ENCODE measurements at places on chromosomes 11 and 22.

GRCh38 chr22:32776802-32777201 is 24.7 kb upstream of the TIMP3 start:
- no peak for DNase-seq

DNA sequence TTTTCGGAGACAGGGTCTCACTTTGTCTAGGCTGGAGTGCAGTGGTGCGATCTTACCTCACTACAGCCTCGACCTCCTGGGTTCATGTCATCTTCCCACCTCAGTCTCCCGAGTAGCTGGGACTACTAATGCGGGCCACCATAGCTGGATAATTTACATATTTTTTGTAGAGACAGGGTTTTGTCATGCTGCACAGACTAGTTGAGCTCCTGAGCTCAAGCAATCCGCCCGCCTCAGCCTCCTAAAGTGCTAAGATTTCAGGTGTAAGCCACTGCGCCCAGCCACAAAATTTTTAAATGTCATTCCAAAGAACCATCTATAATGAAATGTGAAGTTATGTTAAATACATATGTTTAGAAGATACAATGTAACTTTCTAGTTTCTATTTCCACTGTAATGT is 4747.7 kb upstream of the OR11H1 start:
- DNase-seq: no peak

DNA sequence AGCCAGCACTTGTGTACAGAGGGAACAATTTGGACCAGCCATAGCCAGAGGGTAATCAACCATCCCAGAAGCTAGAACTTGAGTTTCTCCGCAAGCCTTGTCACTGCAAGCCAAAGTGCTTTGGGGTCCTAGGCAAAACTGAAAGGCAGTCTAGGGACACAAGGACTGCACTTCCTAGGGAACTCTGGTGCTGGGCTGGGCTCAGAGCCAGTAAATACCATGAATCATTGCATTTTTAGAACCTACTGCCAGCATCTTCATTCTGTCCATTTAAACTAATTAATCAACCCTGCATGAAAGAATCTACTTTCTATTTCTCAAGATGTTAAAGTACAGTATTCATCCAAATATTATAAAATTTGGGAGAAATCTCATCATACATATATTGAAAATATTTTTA is 20.0 kb downstream of the PATE3 start:
- DNase-seq: no peak

GRCh38 chr11:73318501-73319011 is 10.5 kb downstream of the ARHGEF17 start:
- DNase-seq: no peak

DNA sequence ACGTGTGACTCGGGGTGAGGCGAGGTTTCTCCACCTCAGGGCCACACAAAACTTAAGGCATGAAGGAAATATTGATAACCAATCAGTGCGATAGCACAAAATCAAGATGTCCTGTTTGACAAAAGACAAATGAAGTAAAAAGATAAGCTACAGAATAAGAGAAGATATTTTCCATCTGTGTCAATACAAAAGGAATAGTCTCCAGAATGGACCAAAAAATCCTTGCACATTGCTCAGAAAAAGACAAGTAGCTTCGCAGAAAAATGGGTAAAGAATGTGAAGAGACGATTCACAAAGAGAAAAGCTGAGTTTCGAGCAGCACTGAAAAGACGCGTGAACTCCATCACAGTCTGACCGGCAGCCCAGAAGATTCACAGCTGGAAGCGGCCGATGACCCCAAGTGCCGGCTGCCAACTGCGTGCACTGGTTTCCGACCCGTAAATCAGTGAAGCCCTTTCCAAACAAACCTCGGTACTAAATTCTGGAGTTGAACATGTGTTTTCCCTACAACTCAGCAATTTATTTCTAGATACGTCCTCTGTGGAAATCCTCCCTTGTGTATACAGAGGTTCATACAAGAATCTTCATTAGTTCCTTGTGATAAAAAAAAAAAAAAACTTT is 308.4 kb downstream of the BRD1 start:
- DNase-seq: no peak

GRCh38 chr11:45336136-45336535 is 50.0 kb upstream of the SYT13 start:
- DNase-seq: no peak

- DNase-seq: no peak
Measured at GRCh38 chr11:60918939-60919265, 4.9 kb downstream of the TMEM109 start.

- DNase-seq: no peak
Measured at GRCh38 chr11:10606536-10607208, 38.2 kb upstream of the LYVE1 start.

- no peak for DNase-seq
Measured at GRCh38 chr11:60863550-60864521, 3.5 kb upstream of the ZP1 start.

DNA sequence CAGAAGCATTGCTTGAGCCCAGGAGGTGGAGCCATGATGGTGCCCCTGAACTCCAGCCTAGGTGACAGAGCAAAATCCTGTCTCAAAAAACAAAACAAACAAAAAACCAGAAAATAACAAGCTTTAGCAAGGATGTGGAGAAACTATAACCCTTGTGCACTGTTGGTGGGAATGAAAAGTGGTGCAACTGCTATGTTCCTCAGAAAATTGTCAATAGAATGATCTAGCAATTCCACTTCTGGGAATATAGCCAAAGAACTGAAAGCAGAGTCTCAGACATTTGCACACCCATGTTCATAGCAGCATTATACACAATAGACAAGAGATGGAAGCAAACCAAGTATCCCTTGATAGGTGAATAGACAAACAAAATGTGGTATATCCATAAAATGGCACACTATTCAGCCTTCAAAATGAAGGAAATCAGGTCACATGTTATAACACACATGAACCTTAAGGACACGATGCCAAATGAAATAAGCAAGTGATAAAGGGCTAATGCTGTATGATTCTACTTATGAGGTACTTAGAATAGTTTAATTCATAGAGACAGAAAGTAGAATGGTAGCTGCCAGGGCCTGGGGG is 15.9 kb downstream of the KLHL22 start:
- no peak for DNase-seq

DNA sequence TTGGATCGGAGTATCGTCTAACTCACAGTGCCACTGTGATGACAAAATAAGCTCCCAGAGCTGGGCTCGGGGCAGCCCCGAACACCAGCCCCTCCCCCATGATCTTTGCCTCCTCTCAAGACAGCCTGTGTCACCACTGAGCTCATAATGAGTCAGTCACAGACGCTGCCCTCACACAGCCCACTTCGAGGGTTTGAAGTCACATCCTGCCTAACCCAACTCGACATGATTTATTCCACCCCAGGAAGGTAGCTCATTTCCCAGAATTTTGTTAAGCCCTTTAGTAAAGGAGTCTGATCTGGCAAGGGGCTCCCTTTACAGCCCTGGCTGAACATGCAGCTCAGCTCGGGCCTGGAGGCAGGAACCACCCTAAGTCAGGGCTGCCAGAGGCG is 22.8 kb downstream of the MYH9 start:
- DNase-seq: peak; percentile 91

DNA sequence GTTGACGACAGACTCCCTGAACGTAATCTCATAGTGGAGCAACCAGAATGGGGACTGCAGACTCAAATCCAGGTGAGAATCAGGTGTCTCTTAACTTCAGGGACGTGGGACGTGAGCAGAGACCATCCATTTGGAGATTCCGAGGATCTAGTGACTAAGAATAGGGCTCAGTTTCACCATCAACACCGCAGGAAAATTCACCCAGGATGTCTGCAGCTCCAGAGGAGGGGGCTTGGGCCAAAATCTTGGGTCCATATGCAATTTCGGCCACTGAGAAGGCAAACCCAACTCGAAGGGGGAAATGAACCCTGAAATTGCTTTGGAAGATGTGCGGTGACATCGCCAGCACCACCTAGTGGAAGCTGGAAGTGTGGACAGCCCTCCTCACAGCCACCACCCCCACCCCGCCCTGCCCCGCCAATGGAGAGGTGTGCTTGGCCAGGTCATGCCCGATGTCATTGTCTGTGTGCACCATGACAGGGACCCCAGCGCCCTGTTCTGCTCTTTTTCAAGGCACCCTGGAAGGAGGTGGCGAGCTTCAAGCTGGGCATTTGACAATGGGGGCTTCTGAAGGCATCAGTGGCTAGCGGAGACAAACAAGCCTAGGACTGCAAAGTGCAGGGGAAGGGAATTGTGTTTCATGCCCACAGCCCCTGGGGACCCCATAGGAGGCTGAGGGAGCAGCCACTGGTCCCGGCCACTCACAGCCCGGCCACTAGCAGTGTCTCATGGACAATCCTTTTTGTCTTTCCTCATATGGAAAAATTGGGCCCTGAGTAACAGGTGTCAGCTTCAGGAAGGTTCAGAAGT is 24.8 kb downstream of the APOL1 start:
- DNase-seq: no peak

DNA sequence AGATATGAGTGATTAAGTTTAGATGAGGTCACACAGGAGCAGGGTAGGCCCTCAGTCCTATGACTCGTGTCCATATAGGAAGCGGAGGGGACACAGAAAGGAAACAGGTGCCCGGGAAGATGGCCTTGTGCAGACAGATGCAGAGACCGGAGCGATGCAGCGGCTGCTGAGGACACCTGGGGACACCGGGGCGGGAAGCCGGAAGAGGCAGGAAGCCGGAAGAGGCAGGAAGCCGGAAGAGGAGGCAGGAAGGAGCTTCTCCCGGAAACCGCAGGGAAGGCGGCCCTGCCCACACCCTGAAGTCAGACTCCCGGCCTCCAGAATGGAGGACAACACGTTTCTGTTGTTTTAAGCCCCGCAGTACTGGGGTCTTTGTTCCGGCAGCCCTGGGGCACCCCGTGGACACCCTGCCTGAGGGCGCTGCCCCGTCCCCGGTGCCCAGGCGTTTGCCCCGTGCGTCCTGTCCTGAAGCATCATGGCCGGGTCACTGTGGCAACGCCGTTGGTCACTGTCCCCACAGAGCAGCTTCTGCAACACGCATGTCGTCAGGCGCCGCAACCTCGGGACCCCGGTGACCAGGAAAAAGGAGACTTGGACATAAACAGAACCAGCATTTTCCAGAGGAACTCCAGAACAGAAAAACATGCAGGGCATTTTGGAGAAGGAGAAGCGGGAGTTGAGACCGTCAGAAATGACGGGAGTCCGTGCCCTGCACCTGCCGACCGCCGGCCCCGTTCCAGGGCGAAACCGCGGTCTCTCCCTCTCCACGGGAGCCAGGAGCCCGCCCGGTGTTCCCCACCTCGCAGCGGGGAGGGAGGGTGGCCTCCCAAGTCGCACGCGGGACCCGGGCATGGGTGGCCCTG is 103.4 kb downstream of the BRD1 start:
- no peak for DNase-seq

- no peak for DNase-seq
Measured at GRCh38 chr11:65911682-65912568, 6.9 kb downstream of the C11orf68 start.

DNA sequence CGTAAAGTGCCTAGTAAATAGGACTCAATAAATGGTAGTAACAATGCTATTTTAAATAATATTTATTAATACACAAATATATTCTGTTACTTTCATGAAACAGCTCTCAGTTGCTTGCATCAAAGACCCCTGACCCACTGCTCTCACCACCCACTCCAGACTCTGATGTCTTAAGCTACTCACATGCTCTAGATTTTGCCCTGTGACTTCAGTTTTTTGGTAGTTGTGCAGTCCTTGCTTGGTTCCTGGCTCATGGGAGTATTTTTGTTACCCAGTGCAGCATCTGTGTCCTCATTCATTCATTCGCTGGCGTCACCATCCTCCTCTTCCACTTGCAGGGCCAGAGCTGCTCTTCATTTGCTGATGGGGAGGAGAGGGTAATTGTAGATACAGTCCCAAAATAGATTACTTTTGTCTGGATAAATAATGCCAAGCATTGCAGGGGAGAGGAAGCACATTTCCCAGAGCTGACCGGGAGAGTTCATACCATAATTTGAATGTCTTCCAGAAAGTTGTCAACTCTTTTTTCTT is 12.7 kb downstream of the MRPL48 start:
- DNase-seq: no peak

DNA sequence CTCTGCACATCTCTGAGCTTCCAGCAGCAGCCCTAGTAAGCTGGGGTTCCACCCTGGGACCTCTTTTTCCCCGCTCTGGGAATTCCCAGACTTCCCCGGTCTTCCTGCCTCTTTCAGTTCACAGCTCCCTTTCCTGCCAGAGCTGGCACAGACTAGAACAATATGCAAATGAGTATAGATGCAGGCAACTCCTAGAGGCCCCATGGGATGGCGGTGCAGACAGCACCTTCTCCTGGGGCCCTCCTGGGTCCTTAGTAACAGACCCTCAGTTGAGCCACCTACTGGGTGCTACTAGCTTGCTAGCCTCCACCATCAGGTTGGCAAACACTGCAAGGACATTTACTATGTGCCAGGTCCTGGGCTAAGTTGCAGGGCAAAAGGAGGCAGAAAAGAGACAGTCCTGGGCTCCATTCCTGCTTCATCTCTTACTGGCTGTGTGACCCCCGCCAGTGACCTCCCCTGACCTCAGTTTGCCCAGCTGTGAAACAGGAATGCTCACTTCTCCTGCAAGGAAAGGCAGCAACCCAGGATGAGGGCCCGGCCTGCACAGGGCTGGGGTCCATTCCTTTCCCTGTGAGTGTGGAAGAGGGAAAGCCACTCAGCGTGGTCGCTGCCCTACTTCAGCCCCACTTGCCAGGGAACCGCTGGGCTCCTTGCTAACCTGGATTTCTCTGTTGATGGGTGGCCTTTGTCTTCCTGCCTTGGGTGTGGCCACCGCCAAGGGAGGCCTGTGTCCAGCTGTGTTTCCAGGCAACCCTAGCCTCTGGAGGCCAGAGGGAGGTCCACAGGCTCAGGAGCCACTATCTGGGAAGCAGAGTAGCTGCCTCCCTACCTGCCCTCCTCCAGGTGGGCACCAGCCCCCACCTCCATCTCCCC is 7.3 kb downstream of the RELT start:
- DNase-seq: no peak

GRCh38 chr11:123421589-123421988 is 8.5 kb upstream of the GRAMD1B start:
- no peak for DNase-seq

- no peak for DNase-seq
Measured at GRCh38 chr11:72821221-72821919, 7.2 kb downstream of the ATG16L2 start.

- DNase-seq: no peak
Measured at GRCh38 chr22:37428649-37429586, 1.6 kb upstream of the ELFN2 start.

DNA sequence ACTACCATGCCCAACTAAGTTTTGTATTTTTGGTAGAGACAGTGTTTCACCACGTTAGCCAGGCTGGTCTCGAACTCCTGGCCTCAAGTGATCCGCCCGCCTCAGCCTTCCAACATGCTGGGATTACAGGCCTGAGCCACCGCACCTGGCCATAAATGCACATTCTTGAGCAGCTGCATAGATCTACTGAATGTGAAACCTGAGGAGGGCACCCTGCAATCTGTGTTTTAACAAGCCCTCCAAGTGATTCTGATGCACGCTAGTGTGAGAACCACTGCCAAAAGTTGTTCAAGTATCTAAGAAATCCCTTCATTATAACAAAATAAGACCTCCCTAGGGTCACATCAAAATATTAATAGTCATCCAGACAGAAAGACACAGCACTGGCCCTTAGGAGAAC is 89.3 kb downstream of the RDX start:
- DNase-seq: no peak

DNA sequence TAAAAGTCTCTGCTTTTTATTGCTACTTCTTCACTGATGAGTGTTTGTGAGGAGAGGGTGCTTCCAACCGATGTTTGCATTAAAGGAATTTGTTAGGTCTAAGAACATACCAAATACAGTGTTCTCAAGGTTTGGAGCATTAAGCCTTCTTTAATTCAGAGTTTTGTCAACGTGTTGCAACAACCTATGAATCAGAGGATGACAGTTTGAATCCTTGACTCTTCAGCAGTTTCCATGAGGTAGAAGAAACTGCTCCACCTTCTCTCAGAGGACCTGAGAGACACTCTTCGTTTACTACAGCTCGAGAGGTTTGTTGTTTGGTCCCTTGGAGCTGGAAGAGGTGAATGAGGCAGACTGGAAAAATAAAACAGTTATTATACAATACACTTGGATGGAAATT is 55.7 kb downstream of the NCAM1 start:
- no peak for DNase-seq

Measured in thoracic aorta (tissue), 2 donors.